ENCODE measurements at places on chromosomes 11 and 22. TPM values are rescaled to one million over a fixed set of nuclear protein-coding genes. Genes with fewer than 3 reads are reported as not detected.

- H3K4me1 ChIP-seq = peaks cover 50% of the 10 kb centered on the region
- no peaks in the 10 kb centered on the region for H3K27me3 ChIP-seq
- DNase-seq = peak; percentile 85
- H3K36me3 ChIP-seq = no peaks in the 10 kb centered on the region
Measured at GRCh38 chr22:25403811-25404471, 160.5 kb upstream of the GRK3 start.

- H3K4me3 ChIP-seq = no peak overlapping the region
- H3K36me3 ChIP-seq = no peaks in the 10 kb centered on the region
- H3K27ac ChIP-seq = no peak overlapping the region
- no peaks in the 10 kb centered on the region for H3K4me1 ChIP-seq
Measured at GRCh38 chr11:36627471-36627870, 29.4 kb upstream of the RAG2 start.

- DNase-seq = no peak
- H3K4me3 ChIP-seq = no peak overlapping the region
- H3K27ac ChIP-seq = peak overlapping the region; percentile 69
- H3K36me3 ChIP-seq = no peaks in the 10 kb centered on the region
- no peaks in the 10 kb centered on the region for H3K27me3 ChIP-seq
- peaks cover 40% of the 10 kb centered on the region for H3K4me1 ChIP-seq
Measured at GRCh38 chr22:24176630-24177029, 4.7 kb upstream of the SUSD2 start.

- peaks cover 8% of the 10 kb centered on the region for H3K27me3 ChIP-seq
- no peak for DNase-seq
- no peak overlapping the region for H3K4me3 ChIP-seq
- no peaks in the 10 kb centered on the region for H3K36me3 ChIP-seq
- H3K4me1 ChIP-seq = peaks cover 17% of the 10 kb centered on the region
Measured at GRCh38 chr11:2443406-2443805, 908 bp downstream of the TRPM5 start.

- no peak overlapping the region for H3K27ac ChIP-seq
- peaks cover 20% of the 10 kb centered on the region for H3K36me3 ChIP-seq
- H3K27me3 ChIP-seq = no peaks in the 10 kb centered on the region
Measured at GRCh38 chr11:104944076-104944475, 24.3 kb downstream of the CASP4 start.

GRCh38 chr22:22057617-22058378 lies 75.2 kb upstream of the TOP3B start:
- H3K27me3 ChIP-seq = no peaks in the 10 kb centered on the region
- DNase-seq = no peak
- H3K4me3 ChIP-seq = no peak overlapping the region
- no peaks in the 10 kb centered on the region for H3K36me3 ChIP-seq

DNA sequence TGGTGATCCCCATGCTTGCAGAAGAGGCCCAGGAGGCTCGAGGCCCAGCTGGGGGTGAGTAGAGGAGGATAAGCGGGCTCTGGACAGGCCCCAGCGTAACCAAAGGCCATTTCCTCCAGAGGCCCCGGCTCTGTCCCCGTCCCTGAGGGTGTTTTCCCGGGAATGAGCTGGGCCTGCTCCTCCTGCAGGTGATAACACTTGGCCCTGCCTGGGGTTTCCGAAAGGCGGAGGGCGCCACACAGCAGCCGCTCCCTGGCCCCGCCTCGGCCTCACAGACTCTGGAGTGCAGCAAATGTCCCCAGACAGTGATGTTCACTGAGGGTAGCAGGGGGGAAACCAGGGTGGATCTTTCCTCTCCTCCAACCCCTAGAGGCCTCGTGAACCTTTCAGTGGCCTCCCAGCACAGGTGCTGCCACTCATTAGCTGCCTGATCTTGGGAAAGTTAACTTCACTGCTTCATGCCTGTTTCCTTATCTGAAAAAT lies 10.5 kb upstream of the MGAT3 start:
- no peaks in the 10 kb centered on the region for H3K27me3 ChIP-seq
- no peak overlapping the region for H3K4me3 ChIP-seq
- no peaks in the 10 kb centered on the region for H3K36me3 ChIP-seq
- no peak overlapping the region for H3K27ac ChIP-seq
- peaks cover 14% of the 10 kb centered on the region for H3K4me1 ChIP-seq
- DNase-seq = no peak

TPBGL gene
- 1.7 TPM for total RNA-seq

DNA sequence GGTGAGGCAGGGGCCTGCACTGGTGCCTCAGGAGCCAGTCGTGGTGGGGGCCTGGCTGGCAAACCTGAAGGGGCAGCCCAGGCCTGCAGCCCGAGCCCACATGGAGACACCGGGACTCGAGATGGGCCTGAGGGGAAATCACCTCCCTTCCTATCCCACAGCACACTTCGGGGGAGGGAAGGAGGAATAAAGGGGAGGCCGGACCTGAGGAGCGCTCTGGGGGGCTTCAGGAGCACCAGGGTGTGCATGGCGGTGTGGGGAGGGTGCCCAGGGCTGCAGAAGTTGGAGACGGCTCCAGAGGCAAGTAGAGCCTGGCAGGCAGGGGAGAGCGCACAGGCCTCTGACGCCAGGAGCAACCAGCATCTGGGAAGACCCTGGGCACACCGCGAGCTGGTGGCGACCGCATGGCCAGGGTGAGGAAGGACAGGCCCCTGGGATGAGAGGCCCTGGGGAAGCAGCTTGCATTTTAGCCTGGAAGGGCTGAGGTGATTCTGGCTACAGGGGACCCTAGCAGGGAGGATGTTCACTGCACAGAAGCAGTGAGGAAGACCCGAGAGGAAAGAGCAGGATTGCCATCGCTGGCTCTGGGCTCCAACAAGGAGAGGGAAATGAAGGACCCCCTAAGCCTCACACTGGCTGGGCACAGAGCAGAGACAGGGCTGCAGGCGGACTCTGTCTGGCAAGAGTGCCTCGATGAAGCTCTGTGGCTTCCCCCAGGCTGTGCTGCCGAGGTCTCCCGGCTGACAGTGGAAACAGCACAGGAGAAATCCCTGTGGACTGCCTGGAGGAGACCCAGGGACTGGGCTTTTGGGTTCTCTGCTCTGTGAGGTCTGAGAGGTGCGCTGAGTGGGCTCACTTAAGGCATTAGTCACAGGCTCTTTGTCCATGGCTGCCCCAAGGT lies 457.7 kb downstream of the BRD1 start:
- no peaks in the 10 kb centered on the region for H3K27me3 ChIP-seq
- no peaks in the 10 kb centered on the region for H3K36me3 ChIP-seq

NRXN2 gene
- 16.9 TPM for total RNA-seq

GRCh38 chr22:50114221-50115021 lies 24.6 kb downstream of the MOV10L1 start:
- no peaks in the 10 kb centered on the region for H3K27me3 ChIP-seq
- H3K36me3 ChIP-seq = no peaks in the 10 kb centered on the region
- H3K4me3 ChIP-seq = peak overlapping the region; percentile 33
- no peak for DNase-seq
- H3K27ac ChIP-seq = peak overlapping the region; percentile 82
- H3K4me1 ChIP-seq = peaks cover 10% of the 10 kb centered on the region

CCDC87 gene
- 0.74 TPM for total RNA-seq

ME3 gene
- 28.5 TPM for total RNA-seq

GRCh38 chr11:12683874-12684273 lies 9.7 kb downstream of the TEAD1 start:
- H3K27ac ChIP-seq = no peak overlapping the region
- peak; percentile 47 for DNase-seq
- no peaks in the 10 kb centered on the region for H3K36me3 ChIP-seq
- no peaks in the 10 kb centered on the region for H3K27me3 ChIP-seq
- H3K4me3 ChIP-seq = no peak overlapping the region

DNA sequence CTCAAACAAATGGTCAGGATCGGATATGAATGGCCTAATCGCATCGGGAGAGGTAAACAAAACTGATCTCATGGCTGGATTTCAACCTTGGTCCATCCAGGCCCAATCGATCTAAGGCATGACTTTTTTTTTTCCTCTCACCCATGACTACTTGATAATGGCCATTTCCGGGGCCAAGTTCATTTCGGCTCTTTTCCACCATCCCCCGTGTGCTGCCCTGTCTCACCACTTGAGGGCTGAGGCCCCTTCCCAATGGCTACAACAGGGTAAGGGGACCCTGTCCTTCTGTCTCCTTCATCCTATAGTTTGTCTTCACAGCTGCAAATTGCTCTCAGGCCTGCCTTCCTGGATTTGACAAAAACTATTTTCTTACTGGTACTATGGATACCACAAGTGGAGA lies 26.7 kb downstream of the GRAP2 start:
- no peaks in the 10 kb centered on the region for H3K4me1 ChIP-seq
- no peaks in the 10 kb centered on the region for H3K36me3 ChIP-seq
- H3K4me3 ChIP-seq = no peak overlapping the region
- DNase-seq = no peak

MS4A12 gene
- not detected for total RNA-seq

GRCh38 chr22:43088627-43088983 lies 586 bp downstream of the TTLL1 start:
- H3K27ac ChIP-seq = peak overlapping the region; percentile 59
- DNase-seq = no peak
- no peaks in the 10 kb centered on the region for H3K27me3 ChIP-seq
- peak overlapping the region; percentile 80 for H3K4me3 ChIP-seq
- H3K36me3 ChIP-seq = no peaks in the 10 kb centered on the region
- peaks cover 13% of the 10 kb centered on the region for H3K4me1 ChIP-seq

- no peaks in the 10 kb centered on the region for H3K27me3 ChIP-seq
- H3K36me3 ChIP-seq = no peaks in the 10 kb centered on the region
- no peak overlapping the region for H3K4me3 ChIP-seq
- H3K4me1 ChIP-seq = no peaks in the 10 kb centered on the region
- DNase-seq = no peak
- no peak overlapping the region for H3K27ac ChIP-seq
Measured at GRCh38 chr22:33741025-33741424, 179.3 kb downstream of the LARGE1 start.

DNA sequence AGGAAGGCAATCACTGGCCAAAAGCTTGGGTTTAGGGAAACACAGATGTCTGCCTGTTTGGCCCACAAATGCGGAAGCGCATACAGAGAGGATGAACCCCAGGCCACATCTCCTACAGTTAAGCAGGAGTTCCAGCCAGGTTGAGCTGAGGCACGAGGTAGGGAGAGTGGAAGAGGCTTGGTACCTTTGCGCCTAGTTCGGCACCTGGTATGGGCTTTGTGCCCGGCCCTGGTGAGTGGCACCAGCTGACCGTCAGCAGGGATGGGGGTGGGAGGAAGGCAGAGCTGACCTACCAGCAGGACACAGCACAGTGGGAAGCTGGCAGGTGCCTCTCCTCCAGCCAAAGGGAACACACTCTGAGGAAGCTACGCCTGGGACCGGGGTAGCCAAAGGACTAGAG lies 57.6 kb downstream of the KCNC1 start:
- H3K4me3 ChIP-seq = no peak overlapping the region
- no peaks in the 10 kb centered on the region for H3K36me3 ChIP-seq
- no peaks in the 10 kb centered on the region for H3K27me3 ChIP-seq
- no peaks in the 10 kb centered on the region for H3K4me1 ChIP-seq
- H3K27ac ChIP-seq = no peak overlapping the region
- DNase-seq = no peak

DNA sequence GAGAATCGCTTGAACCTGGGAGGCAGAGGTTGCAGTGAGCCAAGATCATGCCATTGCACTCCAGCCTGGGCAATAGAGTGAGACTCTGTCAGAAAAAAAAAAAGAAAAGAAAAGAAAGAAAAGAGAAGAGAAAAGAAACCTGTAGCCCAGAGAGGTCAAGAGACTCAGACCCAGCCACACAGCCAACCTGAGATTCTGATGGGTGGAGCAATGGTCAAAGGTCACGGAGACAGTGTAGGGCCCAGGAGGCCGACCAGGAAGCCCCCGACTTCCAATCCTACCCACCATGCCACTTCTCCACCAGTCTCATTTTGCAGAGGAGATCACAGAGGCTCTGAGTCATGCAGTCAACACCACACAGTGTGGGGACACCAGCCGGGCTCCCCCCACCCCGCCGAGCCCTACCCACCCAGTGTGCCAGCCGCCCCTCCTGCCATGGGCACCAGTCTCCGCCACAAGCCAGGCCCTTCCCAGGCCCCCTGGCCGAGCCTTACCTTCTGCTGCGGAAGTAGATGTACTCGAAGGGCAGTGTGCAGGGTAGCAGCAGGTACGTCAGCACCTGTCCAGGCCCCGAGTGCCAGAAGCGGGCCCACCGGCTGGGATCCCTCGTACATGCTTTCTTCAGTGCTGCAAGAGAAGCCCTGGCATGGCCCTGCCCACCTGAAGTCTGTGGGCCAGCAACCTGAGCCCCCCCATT lies 7.9 kb downstream of the PNPLA5 start:
- no peaks in the 10 kb centered on the region for H3K27me3 ChIP-seq
- no peak overlapping the region for H3K4me3 ChIP-seq
- no peaks in the 10 kb centered on the region for H3K36me3 ChIP-seq
- DNase-seq = no peak
- H3K4me1 ChIP-seq = no peaks in the 10 kb centered on the region

GRCh38 chr11:18225913-18226312 lies 10.7 kb downstream of the SAA4 start:
- H3K4me3 ChIP-seq = no peak overlapping the region
- H3K4me1 ChIP-seq = no peaks in the 10 kb centered on the region
- no peak for DNase-seq

TMEM45B gene
- 10.1 TPM for total RNA-seq

SEC14L3 gene
- total RNA-seq = not detected

PRG3 gene
- total RNA-seq = not detected

MISFA gene
- not detected for total RNA-seq

- H3K4me3 ChIP-seq = peak overlapping the region; percentile 81
- H3K4me1 ChIP-seq = peaks cover 37% of the 10 kb centered on the region
- H3K27ac ChIP-seq = peak overlapping the region; percentile 51
- no peaks in the 10 kb centered on the region for H3K36me3 ChIP-seq
- no peaks in the 10 kb centered on the region for H3K27me3 ChIP-seq
Measured at GRCh38 chr22:19429950-19430889, 1.3 kb downstream of the HIRA start.

OR56A1 gene
- total RNA-seq = not detected

DNA sequence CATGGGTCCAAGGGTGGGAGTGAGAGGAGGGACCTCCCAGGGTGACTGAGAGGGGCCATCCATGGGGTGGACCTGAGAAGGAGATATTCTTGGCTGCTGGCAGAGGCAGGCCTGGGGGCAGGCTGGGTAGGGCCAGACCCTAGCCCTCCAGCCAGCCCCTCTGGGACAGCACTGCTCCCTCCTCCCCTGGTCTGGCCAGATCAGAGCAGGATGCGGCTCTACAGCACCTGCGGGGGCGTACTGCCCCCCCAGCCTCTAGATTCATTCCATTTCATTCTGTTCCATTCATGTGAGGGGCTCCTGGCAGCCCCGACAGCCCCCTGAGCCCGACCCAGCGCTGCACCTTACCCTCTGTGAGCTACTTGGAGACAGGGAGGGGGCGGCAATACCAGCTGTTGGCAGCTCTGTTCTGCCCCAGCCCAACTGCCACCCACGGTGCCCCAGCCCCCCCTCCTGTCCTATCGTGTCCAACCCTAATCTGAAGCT lies 34.3 kb upstream of the MYRF start:
- DNase-seq = no peak
- peak overlapping the region; percentile 43 for H3K4me3 ChIP-seq
- H3K4me1 ChIP-seq = peaks cover 16% of the 10 kb centered on the region
- no peaks in the 10 kb centered on the region for H3K27me3 ChIP-seq
- H3K27ac ChIP-seq = peak overlapping the region; percentile 62

SEC14L2 gene
- 20.6 TPM for total RNA-seq

H19 gene
- 252 TPM for total RNA-seq

ARHGAP20 gene
- 3.4 TPM for total RNA-seq

GRCh38 chr22:34880662-34881061 lies 185.3 kb upstream of the ISX start:
- DNase-seq = no peak
- H3K36me3 ChIP-seq = no peaks in the 10 kb centered on the region
- H3K4me3 ChIP-seq = no peak overlapping the region
- H3K27ac ChIP-seq = no peak overlapping the region
- H3K27me3 ChIP-seq = no peaks in the 10 kb centered on the region

SART1 gene
- 26.0 TPM for total RNA-seq

OR8D1 gene
- total RNA-seq = not detected
